ENCODE measurements at places on chromosomes 1 and 21.

GRCh38 chr1:234716908-234717375 lies 107.0 kb upstream of the IRF2BP2 start:
- no peak for DNase-seq

DNA sequence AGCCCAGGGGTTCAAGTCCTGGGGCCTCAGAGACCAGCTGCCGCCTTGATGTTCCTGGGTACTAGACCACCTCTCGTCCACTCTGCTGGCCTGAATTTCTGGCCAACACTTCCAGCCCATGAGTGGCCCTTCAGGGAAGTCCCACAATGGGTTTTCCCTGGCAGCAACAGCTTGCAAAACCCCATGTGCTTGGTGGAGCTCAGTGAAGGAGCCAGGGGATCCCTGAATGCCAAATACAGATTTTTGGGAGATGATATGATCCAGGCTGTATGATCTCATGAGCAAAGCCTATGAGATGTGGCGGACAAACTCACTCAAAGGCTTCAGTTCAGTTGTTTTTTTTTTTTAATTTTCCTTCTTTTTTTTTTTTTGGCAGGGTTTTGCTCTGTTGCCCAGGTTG lies 9.6 kb upstream of the RASSF5 start:
- DNase-seq = no peak

DNA sequence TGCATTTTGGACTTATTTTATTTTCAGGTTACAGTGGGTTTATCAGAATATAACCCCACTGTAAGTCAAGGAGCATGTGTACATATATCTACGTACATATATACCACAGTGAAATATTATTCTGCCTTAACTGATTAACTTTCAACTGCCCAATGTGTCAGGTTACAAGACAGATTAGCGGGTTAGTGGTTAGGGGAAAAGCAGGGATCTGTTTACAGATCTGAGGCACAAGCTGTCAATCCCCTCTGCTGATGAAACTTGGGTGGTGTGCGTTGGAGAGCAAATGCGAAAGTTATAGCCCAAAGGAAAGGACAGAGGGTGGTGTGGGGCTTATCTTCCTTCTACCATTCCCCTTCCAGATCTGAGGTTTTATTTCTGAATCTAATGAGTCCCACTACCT lies 238.2 kb upstream of the KCNK2 start:
- no peak for DNase-seq

GRCh38 chr1:201356701-201357100 lies 20.8 kb downstream of the TNNT2 start:
- no peak for DNase-seq

DNA sequence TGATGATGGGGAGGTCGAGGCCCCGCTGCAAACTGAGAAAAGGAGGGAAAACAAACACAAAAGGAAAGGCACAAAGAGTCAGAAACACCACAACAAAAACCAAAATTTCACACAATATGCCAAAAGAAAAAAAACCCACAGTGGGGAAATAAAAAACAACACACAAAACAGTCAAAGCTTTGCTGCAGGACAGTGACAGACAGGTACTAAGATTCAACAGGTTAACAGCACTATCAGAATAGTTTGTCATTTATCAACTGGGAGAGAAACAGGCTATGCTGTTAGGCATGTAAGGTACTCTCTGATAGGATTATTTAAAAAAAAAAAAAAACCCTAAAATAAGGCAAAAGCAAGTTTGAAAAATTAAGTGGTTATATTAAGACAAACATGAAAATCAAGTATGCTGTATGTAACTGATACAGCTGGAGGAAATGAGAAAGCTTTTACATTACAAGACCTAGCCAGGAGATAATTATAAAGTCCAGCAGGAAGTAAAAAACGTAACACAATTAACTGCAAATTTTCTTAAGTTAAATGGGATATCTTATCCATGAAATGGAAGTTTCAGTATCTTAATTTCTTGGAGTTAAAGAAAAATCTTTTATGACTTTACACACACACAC lies 179.0 kb downstream of the EIF4G3 start:
- DNase-seq = no peak

DNA sequence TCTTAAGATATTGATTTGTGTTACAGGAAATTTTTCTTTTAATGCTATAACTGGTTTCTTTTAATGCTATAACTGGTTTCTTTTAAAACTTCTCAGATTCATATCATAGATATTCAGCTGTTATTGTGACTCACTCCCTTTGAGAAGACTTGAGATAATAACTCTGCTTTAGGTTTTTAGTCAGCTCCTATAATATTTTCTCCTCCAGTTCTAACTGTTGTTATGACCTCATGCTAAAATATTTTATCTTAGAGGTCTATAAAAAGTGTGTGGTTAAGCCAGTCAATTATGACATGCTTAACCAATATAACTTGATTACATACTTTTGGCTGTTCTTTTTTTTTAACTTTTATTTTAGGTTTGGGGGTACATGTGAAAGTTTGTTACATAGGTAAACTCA lies 280.2 kb downstream of the PTGER3 start:
- no peak for DNase-seq

DNA sequence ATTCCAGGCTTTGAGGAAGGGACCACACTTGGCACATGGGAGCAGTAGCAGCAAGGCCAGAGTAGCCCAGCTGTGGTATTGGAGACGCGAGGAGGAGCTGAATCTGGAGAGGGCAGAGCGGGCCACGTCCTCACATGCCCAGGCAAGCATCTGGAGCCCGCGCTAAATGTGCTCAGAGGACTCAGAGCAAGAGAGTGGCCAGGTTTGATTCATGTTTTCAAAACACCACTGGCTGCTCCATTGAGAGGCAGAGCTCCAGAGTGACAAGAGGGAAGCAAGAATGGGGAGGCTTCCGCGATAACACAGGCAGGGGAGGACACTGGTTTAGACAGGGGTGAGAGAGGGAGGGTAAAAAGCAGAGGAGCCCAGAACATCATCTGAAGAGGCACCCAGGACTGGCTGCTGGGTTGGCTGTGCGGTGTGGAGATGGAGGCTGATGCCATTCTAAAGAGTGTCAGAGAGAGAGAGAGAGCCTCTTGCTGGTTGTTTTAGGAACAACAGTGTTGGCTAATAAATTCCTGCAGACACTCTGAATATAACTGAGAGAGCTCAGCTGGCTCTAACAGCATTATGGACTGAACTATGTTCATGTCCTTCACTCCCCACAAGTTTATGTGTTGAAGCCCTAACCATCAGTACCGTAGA lies 32.3 kb downstream of the RCAN1 start:
- DNase-seq = peak; percentile 36

- peak; percentile 51 for DNase-seq
Measured at GRCh38 chr1:55214934-55215193, 300 bp downstream of the USP24 start.

DNA sequence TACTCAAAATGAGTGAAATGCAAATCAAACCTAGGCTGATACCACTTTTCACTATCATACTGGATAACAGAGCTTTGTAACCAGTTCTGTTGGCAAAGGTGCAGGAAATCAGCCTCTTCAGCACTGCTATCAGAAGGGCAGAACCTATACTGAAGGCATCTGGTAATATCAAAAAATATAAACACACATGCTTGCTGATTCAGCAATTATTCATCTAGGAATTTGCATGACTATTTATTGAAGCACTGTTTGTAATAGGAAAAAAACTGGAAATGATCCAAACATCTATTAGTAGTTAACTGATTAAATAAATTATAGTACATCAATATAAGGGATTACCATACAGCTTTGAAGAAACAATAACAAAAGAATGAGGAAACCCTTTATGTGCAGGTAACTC lies 21.4 kb downstream of the ARHGAP29 start:
- no peak for DNase-seq

DNA sequence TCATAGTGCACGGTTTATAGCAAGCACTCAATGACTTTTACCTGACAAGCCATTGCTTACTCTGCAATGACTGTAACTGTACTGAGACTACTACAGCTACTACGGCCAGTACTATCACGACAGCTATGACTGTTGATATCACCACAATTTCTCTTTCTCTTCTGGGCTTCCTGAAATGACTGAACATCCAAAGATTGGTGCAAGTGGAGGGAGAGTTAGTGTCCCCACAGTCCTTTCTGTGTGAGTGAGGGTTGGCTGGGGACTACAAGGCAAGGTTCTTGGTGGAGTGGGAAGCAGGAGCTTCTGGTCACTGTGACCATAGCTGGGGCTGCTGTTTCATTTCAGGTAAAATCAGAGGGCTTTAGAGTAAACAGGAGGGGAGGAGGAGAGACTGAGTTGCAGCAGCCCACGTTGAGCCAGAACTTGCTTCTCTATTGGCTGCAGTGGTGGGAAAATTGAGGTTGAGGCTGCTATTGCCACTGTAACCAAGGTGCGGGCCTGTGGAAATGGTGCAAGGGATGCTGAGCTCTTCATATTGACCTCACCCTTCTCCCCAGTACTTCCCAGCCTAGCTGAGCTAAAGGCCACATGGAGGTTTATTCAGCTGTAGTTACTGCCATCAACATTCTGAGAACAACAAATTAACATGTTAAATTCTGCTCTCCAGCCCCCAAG lies 14.1 kb upstream of the IL10 start:
- DNase-seq = no peak

DNA sequence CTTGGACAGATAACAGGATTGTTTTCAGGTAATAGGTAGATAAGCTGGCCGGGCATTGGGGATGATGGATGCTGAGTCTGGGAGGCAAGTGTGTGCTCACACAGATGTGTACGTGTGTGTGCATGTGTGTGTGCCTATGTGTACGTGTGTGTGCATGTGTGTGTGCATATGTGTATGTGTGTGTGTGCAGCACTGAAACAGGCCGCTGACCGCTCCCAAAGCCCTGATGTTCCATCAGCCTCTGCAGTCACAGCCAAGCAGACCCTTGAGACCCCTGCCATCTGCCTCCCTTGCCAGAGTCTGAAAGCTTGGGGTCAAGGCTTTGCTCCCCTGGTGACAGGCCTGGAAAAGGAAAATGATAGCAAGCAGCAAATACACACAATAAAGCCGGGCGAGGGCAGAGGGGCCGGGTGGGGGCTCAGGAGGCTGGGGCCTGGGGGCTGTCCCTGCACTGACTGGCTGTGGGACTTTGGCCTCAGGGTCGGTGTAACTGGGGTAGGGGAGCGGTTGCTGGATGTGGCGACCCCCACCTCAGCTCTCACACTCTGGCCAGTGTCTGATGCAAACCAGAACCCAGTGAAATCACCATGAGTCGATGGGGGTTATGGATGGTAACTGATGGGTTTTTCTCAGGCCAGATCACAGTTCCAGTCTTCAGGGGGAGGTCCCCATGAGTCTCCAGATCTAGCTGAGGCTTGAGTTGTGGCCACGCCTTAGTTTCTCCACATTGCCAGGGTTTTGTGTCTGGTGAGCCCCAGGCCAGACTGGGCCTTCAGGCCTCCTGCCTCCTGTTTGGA lies 9.2 kb upstream of the TNFRSF8 start:
- no peak for DNase-seq

DNA sequence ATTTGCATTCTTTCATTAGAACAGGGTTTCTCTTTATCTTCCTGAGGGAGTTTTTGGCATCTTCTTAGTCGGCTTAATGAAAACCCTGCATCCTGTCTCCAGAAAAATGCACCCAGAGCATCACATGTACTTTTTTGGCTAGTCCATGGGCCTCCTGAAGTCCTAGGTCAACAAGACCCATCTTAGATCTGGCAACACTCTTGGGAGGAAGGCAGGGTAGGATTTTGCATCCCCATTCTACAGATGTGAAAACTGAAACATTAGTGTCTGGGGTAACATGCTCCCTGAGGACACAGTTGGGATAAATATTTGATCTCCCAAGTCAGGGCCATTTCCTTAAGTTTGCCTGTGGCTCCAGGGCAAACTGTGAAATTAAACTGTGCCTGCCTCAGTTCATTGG lies 40.0 kb upstream of the HMGB4 start:
- DNase-seq = no peak

DNA sequence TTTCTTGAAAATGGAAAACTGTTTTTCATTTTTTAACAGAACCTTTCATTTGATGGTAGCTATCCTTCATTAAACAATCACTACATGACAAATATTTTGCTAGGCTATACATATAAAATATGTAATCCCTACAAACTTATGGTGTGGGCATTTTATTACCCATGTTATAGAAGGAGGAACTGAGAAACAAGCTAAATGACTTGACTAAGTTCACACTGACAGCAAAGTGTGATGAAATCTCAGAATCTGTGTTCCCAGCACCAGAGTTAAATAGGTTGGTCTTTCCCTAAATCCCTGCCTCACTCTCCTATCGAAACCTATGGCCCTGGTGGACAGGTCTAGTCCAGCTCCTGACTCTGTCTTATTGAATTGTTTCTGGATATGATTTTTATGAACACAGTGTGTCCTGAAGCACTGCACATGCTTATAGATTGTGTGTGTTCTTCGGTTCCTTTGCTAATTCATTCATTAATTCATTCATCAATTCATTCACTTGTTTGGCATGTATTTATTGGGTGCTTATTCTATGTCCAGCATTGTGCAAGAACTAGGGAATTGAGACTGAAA lies 301.0 kb downstream of the GRIK1 start:
- no peak for DNase-seq

DNA sequence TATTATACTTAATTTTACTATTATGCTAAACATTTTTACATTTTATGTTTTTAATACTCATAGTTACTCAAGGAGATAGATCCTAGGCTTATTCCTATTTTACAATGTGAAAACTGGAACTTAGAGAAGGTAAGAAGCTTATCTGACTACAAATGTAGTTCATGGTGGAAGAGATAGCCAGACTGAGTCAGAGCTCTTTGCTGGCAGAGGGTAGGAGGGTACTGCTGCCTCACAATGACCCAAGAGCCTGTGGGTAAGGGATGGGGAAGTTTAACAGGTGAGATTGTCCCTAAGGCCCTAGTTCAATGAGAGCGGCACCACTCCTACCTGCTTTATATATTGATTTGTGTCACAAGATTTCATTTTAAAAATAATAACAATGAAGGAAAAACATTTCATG lies 34.1 kb upstream of the NEK7 start:
- peak; percentile 64 for DNase-seq

DNA sequence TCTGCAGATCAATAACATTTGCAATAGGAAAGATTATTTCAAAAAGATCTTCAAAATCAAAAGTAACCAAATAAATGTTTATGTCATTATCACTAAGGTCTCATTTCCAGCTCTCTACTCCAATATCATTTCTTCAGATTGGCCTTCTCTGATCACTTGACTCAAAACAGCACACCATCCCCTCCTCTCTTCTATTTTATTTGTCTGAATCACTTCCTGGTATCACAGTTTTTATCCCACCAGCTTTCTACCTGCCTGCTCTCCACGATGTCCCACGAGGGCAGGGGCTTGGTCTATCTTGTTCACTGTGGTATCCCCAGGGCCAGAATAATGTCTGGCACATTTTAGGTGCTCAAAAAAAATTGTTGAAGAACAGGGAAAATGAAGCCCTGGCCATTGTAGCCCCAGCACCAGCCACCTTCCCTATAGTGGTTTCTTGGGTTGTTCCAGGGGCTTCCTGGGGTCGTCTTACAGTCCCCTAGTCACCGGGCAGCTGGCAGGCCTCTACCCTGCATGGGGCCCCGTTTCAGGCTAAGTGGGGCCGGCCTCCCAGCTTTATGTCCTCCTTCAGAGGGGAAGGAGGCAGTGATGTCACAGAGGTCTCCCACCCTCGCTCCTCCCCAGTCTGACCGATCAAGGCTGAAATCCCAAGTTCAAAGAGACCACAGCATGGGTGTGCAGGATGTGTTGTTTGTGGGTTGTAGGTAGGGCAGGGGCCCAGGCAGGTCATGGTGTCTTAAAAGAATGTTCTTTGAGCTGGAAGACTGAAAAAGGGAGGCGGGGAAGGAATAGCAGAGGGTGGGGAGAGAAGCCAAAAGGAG lies 3.5 kb upstream of the PADI1 start:
- no peak for DNase-seq

Data from common myeloid progenitor, CD34-positive (primary cell).